Activated naive CD4-positive, alpha-beta T cell treated with Interleukin-2 at 50 U/mL for 16 hours (primary cell): ENCODE measurements at places on chromosomes 1 and 21.

GRCh38 chr1:65221638-65222339, 73.8 kb downstream of the AK4 start:
- no peak for DNase-seq

DNA sequence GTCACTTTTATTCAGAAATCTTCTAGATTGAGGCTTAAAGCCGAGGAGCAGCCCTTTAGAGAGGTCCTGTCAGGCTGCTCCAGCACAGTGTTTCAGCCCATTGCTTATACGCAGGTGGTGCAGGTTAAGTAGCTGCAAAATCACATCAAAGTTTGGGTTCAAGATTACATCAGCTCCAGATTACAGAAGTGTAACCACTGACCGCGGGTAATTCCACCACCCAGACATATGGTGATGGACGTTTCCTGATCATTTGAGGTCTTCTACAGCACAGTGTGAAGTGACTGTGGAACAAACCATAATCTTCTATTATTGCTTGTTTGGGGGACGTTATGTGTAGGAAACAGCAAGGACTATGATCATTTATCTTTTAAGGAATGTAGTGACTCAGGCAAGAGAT, 11.8 kb downstream of the C1orf115 start:
- no peak for DNase-seq

GRCh38 chr1:227944931-227945890, 2.5 kb downstream of the WNT9A start:
- no peak for DNase-seq

- DNase-seq: no peak
Observed at GRCh38 chr1:208349694-208350330, 105.6 kb upstream of the PLXNA2 start.

DNA sequence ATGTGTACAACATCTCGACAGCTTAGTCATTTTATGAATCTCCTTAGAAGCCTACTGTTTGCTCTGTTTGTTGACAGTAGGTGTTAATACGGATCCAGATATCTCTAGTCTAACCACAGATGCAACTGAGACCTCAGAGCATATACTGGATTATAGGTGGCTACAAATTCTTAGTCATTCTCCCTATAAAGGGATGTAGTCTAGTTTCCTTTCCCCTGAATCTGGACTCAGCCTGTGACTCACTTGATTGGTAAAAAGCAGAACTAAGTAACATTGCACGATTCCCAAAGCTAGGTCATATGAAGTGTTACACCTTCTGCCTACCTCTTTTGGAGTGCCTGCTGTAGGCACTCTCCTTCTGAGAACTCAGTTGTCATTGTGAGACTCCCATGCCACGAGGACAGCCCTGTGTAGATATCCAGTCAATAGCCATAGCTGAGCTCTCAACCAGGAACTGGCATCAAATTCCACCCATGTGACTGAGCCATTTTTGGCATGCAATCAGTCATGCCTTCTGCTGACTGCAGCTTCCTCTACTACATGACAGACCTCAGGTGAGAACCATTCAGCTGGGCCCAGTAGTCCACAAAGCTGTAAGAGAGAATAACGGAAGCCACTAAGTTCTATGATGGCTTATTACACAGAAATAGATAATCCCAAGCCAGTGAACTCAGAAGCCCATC, 135.9 kb upstream of the CHRM3 start:
- DNase-seq: no peak

DNA sequence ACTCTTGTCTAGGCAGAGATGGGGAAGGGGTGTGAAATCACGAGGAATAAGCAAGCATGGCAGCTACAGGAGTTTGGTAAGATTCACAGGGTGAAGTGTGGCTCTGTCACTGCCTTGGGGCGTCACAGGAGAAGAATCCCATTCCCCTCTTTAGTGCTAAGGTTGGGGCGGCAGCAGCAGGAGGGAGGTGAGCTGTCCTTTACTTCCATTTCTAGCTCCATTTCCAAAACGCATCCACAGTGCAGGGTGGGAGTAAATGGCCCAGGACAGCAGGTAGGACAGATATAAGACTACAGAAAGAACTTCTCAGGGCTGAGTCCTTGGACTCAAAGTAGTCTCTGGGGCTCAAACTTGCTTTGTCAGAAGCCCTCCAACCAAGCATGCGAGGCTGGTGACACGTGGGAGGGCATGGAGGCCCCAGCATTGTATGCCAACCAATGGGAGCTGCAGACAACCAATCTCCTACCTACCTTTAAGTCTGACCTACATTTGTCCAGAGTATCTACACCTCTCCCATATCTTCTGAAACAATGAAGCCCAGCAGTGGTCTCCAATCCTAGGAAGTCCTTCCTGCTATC, 8.5 kb downstream of the MEF2D start:
- DNase-seq: no peak

DNA sequence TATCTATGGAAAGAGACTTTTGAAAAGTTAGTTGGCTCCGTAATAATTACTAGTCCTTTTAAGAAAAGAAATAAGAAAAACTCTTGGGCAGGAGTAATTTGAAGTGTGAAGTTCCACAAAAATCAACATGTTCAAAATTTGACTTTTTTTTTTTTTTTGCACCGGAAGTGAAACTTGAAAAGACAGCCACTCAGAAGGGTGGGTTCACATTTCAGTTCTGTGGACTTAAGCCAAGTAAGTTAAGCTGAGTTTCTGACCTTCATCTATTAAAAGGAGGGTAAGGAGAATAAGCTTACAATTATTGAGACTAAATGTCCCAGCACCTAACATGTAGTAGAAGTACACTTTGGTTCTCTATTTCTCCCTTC, 11.0 kb downstream of the RO60 start:
- no peak for DNase-seq

DNA sequence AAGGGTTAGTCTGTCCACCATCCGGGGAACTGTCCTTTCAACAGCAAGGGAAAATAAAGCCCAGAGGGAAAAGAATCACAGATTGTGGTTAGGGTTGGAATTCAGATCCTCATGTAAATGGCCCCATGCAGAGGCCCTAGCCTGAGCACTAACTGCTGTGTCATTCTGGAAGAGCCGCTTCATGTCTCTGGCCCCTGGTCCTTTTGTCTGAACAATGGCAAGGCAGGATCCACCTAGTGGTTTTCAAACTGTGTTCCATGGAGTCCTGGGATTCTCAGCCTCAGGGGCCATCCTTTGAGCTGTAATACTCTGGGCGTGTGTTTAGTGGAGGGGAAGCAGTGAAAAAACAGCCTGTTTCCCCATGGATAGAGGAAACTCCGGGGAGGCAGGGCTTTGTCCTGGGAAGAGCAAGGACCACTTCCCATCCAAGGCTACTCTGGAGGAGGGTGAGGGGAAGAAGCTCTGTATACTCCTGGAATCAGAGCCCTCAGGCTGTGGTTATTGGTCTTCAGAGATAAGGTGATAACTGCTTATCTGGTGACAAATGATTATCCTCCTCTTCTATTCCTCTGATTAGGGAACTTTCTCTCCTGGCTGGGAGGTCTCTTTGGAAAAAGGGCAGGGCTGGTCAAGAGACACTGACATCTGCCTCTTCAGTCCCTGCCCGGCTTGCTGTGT, 19.2 kb downstream of the PAX7 start:
- DNase-seq: no peak

DNA sequence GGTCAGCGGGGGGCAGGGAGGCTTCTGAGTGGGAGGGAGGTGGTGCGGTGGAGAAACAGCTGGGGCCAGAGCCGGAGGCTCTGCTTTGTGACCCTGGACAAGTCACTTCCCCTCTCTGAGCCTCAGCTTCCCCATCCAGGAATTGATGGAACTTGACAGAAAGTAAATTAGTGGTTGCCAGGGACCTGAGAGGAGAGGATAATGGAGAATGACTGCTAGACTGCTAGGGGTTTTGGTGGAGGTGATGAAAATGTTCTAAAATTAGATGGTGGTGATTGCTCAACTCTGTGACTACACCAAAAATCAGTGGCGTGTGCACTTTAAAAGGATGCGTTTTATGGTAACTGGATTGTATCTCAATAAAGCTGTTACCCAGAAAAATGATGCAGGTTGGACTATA, 100.9 kb downstream of the ARHGEF10L start:
- no peak for DNase-seq

DNA sequence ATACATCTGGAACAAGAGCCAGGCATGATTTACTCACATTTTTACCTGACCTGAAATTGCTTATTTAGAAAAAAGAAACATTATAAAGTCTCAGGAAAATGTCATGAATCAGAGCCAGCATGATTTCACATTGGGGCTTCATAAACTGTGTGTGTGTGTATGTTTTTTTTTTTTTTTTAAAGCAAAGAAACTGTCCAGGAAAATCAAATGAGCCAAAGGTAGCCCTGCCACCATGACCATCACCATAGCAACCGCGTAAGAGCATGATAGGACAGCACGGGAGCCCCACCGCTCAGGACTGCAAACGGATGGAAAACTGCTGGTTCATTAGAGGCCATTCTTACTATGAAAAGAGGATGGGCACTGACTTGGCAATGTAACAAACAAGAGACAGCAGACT, 139.2 kb downstream of the NTMT2 start:
- no peak for DNase-seq

DNA sequence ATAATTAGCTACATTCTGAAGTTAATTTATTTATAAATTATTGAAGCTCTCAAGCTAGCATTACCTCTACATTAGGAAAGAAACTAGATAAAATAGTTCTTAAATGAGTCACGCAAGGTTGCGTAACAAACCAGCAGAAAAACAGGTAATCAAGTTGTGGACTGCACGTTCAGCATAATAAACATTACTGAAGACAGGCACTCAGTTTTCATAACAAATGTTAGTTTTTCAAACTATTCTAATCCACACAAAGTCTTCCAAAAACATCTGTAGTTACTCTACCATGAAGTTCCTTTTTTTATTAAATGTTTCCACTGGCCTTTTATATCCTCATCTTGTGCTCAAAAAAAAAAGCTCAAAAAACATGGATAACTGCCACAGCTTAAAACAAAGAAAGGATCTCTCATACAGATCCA, 1.3 kb downstream of the TOR1AIP2 start:
- DNase-seq: no peak
